ENCODE measurements at places on chromosomes 6 and 20. TPM values are rescaled to one million over a fixed set of nuclear protein-coding genes. Genes with fewer than 3 reads are reported as not detected.

DNA sequence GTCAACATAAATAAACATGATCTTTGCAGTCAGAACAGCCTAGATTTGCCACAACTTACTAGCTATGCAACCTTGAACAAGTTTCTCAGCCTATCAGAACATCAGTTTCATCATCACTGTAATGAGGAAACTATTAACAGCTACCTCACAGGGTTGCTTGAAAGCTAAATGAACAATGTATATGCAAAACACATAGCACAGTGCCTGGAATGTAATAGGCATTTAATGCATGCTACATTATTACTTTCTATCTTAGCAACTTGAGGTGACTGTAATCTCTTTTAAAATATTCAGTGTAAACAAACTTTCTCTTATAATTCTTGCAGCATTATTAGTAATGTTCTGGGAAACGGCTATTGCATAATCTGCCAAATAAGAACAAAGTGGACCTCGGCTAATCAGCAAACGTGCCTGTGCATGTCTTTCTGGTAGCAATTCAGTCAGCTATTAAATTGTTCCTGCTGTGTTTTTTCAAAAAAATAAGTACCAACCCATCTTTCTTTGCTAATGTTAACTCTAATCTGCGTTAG is 61.5 kb downstream of the SYNE1 start:
- no peak for DNase-seq

DNA sequence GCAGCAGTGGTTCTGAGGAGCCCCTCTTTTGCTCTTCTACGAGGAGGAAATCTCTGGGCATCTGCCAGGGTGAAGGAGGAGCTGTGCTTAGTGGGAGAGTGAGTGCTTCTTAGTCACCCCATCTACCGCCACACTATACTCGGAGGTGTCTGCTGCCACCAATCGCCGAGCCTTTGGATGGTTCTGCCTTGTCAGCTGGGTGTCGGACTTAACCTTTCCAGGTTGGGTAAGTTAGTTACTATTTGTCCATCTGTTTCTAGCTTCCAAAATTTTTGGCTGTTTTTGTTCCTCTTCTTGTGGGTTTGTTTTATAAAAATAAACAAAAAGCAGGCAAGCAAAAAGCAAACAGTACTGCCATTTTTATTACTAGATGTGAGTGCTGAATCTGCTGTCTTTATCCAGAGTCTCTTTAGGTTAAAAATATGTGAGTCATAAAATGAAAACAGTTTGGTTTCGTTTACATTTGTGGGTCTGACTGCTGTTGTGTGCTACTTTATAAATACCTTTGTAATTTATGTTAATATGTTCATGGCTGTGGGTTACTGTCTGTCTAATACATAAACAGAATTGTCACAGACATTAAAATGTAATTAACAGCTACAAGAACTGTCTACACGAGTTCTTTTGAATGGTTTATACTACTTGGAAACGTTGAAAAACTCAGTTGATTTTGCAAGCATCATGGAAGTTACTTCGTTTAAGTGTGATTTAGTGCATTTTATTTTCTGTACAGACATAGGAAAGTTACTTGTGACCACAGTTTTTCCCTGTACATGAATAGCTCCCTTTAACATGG is 89.2 kb downstream of the ARID1B start:
- DNase-seq, result peak; percentile 46

CD93 gene
- total RNA-seq, result 0.11 TPM

MAFB gene
- total RNA-seq, result not detected

GRCh38 chr20:58492074-58492718 is 23.0 kb downstream of the APCDD1L start:
- no peak for DNase-seq

DLK2 gene
- 1.0 TPM for total RNA-seq

KLC4 gene
- 10.6 TPM for total RNA-seq

- no peak for DNase-seq
Observed at GRCh38 chr6:22940581-22941290, 371.4 kb downstream of the HDGFL1 start.

DNA sequence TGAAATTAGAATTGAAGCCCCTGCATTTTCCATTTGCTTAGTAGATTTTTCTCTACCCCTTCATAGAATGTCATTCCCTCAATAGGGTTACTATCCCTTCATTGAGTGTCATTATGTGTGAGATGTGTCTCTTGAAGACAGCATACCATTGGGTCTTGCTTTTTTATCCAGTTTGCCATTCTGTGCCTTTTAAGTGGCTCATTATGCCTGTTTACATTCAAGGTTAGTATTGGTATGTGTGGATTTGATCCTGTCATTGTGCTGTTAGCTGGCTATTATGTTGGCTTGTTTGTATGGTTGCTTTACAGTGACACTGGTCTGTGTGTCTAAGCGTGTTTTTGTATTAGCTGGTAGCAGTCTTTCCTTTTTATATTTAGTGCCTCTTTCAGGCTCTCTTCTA is 25.7 kb upstream of the TCF21 start:
- DNase-seq, result no peak

FAM83B gene
- not detected for total RNA-seq

HDGFL1 gene
- total RNA-seq, result not detected

DNA sequence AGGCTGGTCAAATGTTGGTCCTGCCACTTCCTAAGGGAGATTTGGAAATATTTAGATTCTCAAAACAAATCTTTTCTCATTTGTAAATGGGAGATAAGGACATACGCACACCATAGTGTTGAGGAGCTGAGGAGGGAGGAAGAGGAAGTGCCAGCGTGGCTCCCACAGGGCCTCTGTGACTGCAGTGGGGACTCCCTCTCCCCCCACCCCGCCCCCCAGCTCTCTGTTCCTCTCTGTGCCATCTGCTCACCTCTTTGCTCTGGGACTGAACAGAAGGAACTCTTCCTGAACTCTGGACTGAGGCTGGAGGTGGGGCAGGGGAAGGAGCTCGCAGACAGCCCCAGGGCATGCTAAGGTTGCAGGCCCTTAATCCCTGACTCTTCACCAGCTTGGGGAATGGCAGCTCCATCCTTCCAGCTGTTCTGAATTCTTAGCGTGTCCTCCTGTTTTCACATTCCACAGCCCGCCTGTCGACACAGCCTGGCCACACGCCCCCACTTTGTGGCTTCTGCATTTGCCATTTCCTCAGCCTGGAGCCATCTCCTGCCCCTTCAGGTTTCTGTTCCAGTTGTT is 11.4 kb downstream of the DDX27 start:
- DNase-seq, result no peak

- no peak for DNase-seq
Observed at GRCh38 chr20:22675341-22675740, 91.0 kb upstream of the FOXA2 start.

DNA sequence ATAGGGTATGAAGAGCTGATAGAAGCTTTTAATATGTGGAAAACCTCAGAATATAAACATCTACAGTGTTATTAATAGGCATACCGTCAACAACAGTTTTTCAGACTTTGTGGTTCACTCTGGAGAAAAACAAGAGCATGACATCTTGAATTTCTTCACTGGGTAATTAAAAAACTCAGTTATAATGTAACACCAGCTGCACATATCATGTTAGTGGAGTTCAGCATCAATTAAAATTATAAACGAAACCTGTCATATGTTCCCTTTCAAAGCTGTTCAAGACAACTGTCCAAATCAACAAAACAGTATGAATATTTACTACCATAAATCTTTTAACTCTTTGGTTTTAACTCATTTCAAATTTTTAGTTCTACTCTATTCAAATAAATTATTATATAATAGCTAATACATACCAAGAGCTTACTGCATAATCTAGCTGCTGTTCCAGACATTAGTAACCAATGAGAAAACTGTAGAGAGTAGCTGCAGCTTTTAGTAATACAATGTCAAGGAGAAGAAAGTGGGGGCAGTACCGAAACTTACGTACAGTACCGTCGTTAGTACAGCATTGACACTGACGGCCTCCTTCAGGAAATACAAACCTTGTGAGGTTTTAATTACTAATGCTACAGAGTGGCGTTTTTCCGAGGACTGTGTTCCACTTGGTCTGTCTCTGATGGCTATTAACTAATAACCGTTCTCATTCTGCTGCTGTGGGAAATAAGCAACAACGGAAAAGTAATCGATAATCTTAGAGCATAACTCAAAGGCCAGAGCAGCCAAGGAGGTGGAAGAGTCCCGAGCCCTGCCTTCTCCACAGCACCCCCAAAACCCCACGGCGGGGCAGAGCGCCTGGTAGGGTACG is 532 bp upstream of the PM20D2 start:
- peak; percentile 73 for DNase-seq

DNA sequence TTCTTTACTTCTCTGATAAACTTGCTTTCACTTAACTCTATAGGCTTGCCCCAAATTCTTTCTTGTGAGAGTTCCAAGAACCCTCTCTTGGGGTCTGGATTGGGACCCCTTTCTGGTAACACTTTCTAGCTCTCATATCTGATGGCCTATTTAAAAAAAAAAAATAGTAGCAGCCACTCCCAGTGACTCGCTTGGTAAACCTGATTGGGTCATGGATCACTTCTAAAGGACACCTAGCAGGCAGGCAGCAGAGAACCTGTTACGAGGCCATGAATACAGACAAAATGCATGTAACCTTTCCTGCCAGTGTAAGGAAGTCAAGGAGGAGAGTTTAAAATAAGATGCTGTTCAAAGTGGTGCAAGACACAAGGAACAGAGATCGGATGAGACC is 9.1 kb upstream of the SERPINB6 start:
- DNase-seq, result no peak

DNA sequence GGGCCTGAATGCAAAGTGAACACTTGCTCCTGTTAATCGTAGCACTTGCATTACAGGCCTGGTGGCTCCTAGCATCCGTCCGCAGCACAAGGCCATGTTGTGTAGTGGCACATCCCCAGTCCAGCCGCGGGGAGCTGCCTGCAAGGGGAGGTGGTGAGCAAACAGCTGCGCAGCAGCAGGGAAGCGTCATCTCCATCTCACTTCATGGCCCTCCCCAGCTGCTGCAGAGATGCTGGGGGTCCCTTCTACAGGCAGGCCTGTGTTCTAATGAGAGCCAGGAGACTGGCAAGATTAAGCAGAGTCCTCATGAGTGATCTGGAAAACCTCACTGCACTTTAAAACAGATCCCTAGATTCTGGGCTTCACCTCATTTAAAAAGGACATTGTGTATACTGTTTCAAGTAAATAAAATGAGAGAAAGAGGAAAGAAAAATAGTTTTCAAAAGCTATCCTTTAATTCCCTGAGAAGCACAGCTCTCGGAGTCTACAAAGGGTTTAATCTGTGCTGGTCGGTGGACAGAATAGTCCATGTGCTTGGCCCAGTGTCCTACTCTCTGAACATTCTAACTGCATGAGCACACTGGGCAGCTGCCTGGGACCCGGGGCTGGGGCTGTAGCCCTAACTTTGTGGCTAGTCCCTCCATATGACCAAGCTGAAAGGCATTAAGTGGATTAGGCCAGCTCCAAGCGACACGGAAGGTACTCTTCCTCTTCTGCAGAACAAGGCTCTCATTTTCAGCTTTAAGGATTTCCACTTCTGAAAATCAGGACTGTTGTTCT is 125.8 kb downstream of the LY86 start:
- no peak for DNase-seq

- no peak for DNase-seq
Observed at GRCh38 chr6:37725957-37726356, 28.3 kb upstream of the MDGA1 start.

MATN4 gene
- total RNA-seq, result 1.2 TPM

- no peak for DNase-seq
Observed at GRCh38 chr6:138250513-138251247, 32.4 kb upstream of the PBOV1 start.

CTCFL gene
- total RNA-seq, result not detected

ADGRG6 gene
- 1.5 TPM for total RNA-seq
